Vagina (tissue), 2 donors: ENCODE measurements at places on chromosomes 1 and 21. TPM values are rescaled to one million over a fixed set of nuclear protein-coding genes. Genes with fewer than 3 reads are reported as not detected.

GRCh38 chr1:195158091-195158490 is 1450.1 kb downstream of the KCNT2 start:
- H3K4me3 ChIP-seq, result no peak overlapping the region
- no peaks in the 10 kb centered on the region for H3K27me3 ChIP-seq

GRCh38 chr1:36516372-36517010 is 33.8 kb upstream of the CSF3R start:
- no peaks in the 10 kb centered on the region for H3K4me1 ChIP-seq
- no peak overlapping the region for H3K27ac ChIP-seq
- H3K36me3 ChIP-seq, result no peaks in the 10 kb centered on the region

CELA3A gene
- total RNA-seq, result not detected

NPHS2 gene
- total RNA-seq, result not detected

OR6N1 gene
- not detected for total RNA-seq

DNA sequence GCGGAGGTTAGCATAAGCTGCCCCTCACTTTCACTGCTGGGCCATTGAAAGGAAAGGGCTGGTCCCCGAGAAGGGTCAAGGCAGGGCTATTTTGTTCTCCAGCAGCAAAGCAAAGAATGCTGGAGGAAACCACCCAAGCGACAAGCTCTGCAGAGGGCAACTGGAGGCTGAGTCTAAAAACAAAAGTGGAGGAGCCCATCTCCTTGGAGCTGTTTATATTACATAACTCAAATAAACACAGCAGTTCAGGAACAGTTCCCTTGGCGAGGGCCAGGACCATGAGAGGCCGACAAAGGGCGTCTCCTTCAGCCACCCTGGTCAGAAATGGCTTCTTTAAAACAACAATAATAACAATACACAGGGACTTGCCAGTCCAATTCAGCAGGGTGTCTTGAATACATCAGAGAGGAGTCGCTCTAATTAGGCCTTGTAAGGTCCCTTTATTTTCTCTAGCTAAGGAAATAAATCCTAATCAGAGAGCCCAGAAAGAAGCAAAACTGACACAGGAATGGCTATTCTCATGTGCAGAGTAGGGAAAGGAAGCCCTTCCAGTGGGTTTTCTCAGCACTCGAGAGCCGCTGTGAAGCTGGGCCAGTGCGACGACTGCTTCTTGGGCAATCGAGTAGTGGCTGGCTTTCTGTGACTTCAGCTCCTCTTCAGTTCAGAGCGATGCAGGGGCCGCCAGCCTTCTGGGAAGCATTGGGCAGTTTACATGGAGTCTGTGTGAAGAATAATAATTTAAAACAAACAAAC is 57.0 kb upstream of the TARBP1 start:
- DNase-seq, result no peak
- no peaks in the 10 kb centered on the region for H3K36me3 ChIP-seq

C1orf167 gene
- not detected for total RNA-seq

- no peaks in the 10 kb centered on the region for H3K27me3 ChIP-seq
- H3K4me3 ChIP-seq, result no peak overlapping the region
- H3K27ac ChIP-seq, result no peak overlapping the region
- no peak for DNase-seq
Observed at GRCh38 chr1:15452216-15452615, 4.3 kb upstream of the CELA2A start.

GRCh38 chr1:29633771-29634170 is 397.4 kb downstream of the PTPRU start:
- no peak overlapping the region for H3K27ac ChIP-seq
- no peaks in the 10 kb centered on the region for H3K27me3 ChIP-seq
- no peak for DNase-seq
- H3K4me1 ChIP-seq, result no peaks in the 10 kb centered on the region
- no peaks in the 10 kb centered on the region for H3K36me3 ChIP-seq

DNA sequence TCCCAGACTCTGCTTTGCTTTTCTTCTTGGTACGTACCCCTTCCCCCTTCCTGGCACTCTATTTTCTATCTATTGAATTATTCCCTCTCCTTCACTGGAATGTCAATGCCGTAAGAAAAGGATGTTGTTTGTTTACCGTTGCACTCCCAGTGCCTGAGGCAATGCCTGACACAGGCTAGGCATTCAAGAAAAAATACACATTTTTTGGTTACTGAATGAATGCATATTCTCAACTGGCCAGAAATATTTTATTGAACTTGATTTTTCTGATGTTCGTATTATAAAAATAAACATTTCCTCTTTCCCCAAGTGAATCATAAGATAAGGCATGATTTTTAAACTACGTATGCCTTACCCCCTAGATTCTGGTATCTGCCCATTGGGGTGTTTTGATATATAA is 41.2 kb downstream of the GNG12 start:
- H3K27me3 ChIP-seq, result no peaks in the 10 kb centered on the region
- H3K27ac ChIP-seq, result peak overlapping the region; percentile 57
- no peaks in the 10 kb centered on the region for H3K36me3 ChIP-seq
- no peak for DNase-seq
- no peak overlapping the region for H3K4me3 ChIP-seq
- peaks cover 74% of the 10 kb centered on the region for H3K4me1 ChIP-seq

NR5A2 gene
- 0.98 TPM for total RNA-seq
